Mesothelial cell of epicardium (in vitro differentiated cells): ENCODE measurements at places on chromosomes 4 and X. TPM values are rescaled to one million over a fixed set of nuclear protein-coding genes. Genes with fewer than 3 reads are reported as not detected.

The MAOA gene
- total RNA-seq: 0.51 to 1.1 TPM (median 0.63 TPM) in 3 replicates

The NPY2R gene
- 0.09 TPM in 1 of 3 replicates, not detected in the others for total RNA-seq

The AMBN gene
- total RNA-seq: 0.14 to 0.36 TPM (median 0.22 TPM) in 3 replicates

The CXorf49B gene
- total RNA-seq: not detected in 3 replicates

The PUDP gene
- total RNA-seq: 41.4 to 45.6 TPM (median 44.5 TPM) in 3 replicates

The KIT gene
- 7.4 to 10.6 TPM (median 8.0 TPM) in 3 replicates for total RNA-seq

The SUPT20HL1 gene
- total RNA-seq: not detected in 3 replicates

The NSDHL gene
- 21.0 to 21.4 TPM (median 21.1 TPM) in 3 replicates for total RNA-seq

The DDX3X gene
- 301 to 305 TPM (median 303 TPM) in 3 replicates for total RNA-seq

GRCh38 chr4:72326692-72327632 lies 242.1 kb downstream of the ADAMTS3 start:
- no peaks in the 10 kb centered on the region for H3K36me3 ChIP-seq
- no peak overlapping the region for H3K27ac ChIP-seq
- no peak for DNase-seq
- peaks cover 4% of the 10 kb centered on the region for H3K4me1 ChIP-seq

- H3K4me3 ChIP-seq: no peak overlapping the region
- H3K36me3 ChIP-seq: peaks cover 20% of the 10 kb centered on the region
- no peaks in the 10 kb centered on the region for H3K4me1 ChIP-seq
- no peak overlapping the region for H3K27ac ChIP-seq
These were observed 103.5 kb downstream of the CNOT6L start for GRCh38 chr4:77715414-77716290.

- no peak overlapping the region for H3K4me3 ChIP-seq
- H3K27me3 ChIP-seq: peaks cover 81% of the 10 kb centered on the region
- H3K4me1 ChIP-seq: peaks cover 13% of the 10 kb centered on the region
- no peak overlapping the region for H3K27ac ChIP-seq
- no peak for DNase-seq
These were observed 5.8 kb downstream of the ANOS1 start for GRCh38 chrX:8726031-8726652.

DNA sequence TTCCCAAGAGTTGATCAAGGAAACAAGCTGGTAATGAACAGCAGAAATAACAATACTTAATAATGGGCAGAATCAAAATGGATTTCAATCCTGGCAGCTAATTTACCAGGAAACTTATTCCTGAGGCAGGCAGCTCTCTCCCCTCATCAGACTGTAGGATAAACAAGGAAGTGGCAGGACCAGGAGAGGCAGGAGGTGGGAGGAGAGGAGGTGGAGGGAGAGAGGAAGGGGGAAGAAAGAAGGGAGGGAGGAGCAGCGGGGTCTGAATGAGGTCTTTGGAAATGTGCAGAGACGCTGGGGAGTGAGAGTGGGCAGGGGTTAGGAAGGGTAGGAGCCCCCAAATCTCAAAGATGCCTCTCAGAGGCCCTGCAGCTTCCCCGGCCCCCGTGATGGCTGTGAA lies 231.5 kb downstream of the BCOR start:
- no peaks in the 10 kb centered on the region for H3K36me3 ChIP-seq
- H3K4me1 ChIP-seq: peaks cover 6% of the 10 kb centered on the region
- H3K27ac ChIP-seq: peak overlapping the region; percentile 43
- DNase-seq: no peak
- H3K4me3 ChIP-seq: no peak overlapping the region
- H3K27me3 ChIP-seq: no peaks in the 10 kb centered on the region

GRCh38 chr4:156545003-156545785 lies 426.4 kb downstream of the PDGFC start:
- no peaks in the 10 kb centered on the region for H3K27me3 ChIP-seq
- DNase-seq: no peak
- no peak overlapping the region for H3K27ac ChIP-seq
- no peak overlapping the region for H3K4me3 ChIP-seq
- peaks cover 15% of the 10 kb centered on the region for H3K4me1 ChIP-seq

GRCh38 chr4:42488114-42488513 lies 90.8 kb downstream of the SHISA3 start:
- H3K36me3 ChIP-seq: no peaks in the 10 kb centered on the region
- H3K27ac ChIP-seq: no peak overlapping the region
- peaks cover 18% of the 10 kb centered on the region for H3K4me1 ChIP-seq
- H3K27me3 ChIP-seq: peaks cover 2% of the 10 kb centered on the region

DNA sequence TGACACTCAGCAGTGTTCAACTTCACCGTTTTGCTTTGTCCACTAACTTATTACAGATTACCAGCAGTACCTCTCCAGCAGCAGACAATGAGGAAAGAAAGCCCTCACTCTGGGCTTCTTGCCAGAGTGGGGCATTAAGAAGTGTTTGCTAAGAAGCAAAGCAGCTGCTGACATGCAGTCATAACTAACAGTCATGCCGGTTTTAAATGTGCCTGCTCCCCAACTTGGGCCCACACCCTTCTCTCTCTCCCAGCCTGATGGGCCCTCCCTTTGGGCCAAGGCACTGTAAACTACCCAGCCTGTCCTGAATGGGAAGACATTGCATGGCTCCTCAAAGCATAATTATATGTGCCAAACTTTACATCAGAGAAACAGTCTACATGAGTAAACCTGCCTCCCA lies 54.6 kb upstream of the HHIP start:
- H3K4me1 ChIP-seq: peaks cover 15% of the 10 kb centered on the region
- no peaks in the 10 kb centered on the region for H3K27me3 ChIP-seq
- no peak overlapping the region for H3K4me3 ChIP-seq
- peaks cover 3% of the 10 kb centered on the region for H3K36me3 ChIP-seq
- H3K27ac ChIP-seq: peak overlapping the region; percentile 27

GRCh38 chr4:20354120-20354519 lies 102.4 kb downstream of the SLIT2 start:
- peaks cover 3% of the 10 kb centered on the region for H3K36me3 ChIP-seq
- H3K27ac ChIP-seq: no peak overlapping the region
- H3K4me1 ChIP-seq: peaks cover 19% of the 10 kb centered on the region
- H3K4me3 ChIP-seq: no peak overlapping the region
- no peaks in the 10 kb centered on the region for H3K27me3 ChIP-seq

DNA sequence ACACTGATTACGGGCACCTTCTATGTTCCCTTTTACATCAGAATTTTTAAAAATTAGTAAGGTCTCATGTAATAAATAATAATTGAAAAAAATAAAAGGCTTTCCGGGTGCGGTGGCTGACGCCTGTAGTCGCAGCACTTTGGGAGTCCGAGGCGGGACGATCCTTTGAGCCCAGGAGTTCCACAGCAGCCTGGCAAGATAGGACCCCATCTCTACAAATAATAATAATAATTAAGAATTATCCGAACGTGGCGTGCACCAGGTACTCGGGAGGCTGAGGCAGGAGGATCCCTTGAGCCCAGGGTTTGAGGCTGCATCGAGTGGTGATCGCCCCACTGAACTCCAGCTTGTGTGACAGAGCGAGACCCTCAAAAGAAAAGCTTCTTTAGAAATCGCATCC lies 771 bp upstream of the LAMTOR3 start:
- no peaks in the 10 kb centered on the region for H3K27me3 ChIP-seq
- peak overlapping the region; percentile 94 for H3K27ac ChIP-seq
- H3K4me3 ChIP-seq: peak overlapping the region; percentile 97
- no peaks in the 10 kb centered on the region for H3K36me3 ChIP-seq
- peaks cover 27% of the 10 kb centered on the region for H3K4me1 ChIP-seq

- H3K4me1 ChIP-seq: peaks cover 5% of the 10 kb centered on the region
- H3K4me3 ChIP-seq: no peak overlapping the region
- H3K36me3 ChIP-seq: no peaks in the 10 kb centered on the region
- peaks cover 6% of the 10 kb centered on the region for H3K27me3 ChIP-seq
- DNase-seq: no peak
These were observed 4.3 kb upstream of the SH3BP2 start for GRCh38 chr4:2788532-2789103.

DNA sequence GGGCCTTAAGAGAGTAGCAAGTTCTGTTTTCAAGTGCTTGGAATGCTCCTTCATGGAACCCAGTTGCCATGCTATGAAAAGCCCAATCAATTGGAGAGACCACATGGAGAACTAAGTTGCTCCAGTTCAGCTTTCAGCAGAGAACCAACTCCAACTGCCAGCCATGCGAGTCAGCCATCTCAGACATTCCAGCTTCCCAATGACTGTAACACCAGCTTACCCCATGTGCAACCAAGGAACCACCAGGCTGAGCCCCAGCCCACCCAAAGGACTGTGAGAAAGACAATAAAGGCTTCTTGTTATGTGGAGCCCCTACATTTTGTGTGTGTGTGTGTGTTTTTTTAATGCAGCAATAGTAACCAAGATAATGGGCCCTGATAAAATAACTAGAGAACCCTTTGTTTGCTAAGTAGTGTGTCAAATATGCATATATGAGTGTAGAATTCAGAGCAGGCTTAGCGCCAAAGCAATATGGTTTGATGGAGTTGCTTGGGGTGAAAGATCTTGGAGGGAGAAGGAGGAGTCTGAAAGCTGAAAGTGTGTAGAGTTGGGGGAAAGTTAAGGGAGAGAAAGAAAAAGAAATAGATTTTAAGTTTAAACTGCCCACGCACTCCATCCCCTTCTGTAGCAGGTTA lies 35.0 kb upstream of the CCKAR start:
- no peaks in the 10 kb centered on the region for H3K36me3 ChIP-seq
- peaks cover 16% of the 10 kb centered on the region for H3K4me1 ChIP-seq
- H3K4me3 ChIP-seq: no peak overlapping the region
- no peaks in the 10 kb centered on the region for H3K27me3 ChIP-seq

DNA sequence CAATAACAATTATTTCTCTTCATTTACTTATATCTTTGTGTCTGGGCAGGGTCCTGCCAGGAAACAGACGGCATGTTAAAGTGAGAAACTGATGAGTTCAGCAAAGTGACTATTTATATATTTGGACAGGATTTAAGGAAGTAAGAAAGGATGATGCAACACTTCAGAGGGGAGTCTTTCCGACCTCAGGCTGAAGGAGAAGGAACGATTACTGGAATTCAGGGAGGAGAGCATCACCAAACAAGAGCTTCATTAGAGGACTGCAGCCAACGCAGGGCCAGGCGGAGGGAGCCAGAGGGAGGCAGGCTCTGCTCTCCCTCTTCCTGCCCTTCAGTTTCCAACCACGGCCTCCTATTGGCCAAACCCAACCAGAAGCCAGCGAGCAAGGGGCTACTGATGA lies 1.5 kb upstream of the TLR7 start:
- no peak overlapping the region for H3K27ac ChIP-seq
- H3K36me3 ChIP-seq: peaks cover 2% of the 10 kb centered on the region
- no peaks in the 10 kb centered on the region for H3K27me3 ChIP-seq
- H3K4me3 ChIP-seq: no peak overlapping the region
- H3K4me1 ChIP-seq: no peaks in the 10 kb centered on the region
- no peak for DNase-seq

GRCh38 chr4:38691251-38692008 lies 27.4 kb downstream of the KLF3 start:
- H3K36me3 ChIP-seq: peaks cover 60% of the 10 kb centered on the region
- DNase-seq: no peak
- H3K4me1 ChIP-seq: peaks cover 12% of the 10 kb centered on the region
- H3K27ac ChIP-seq: peak overlapping the region; percentile 9

- peaks cover 10% of the 10 kb centered on the region for H3K36me3 ChIP-seq
- H3K27me3 ChIP-seq: no peaks in the 10 kb centered on the region
- DNase-seq: no peak
- peaks cover 4% of the 10 kb centered on the region for H3K4me1 ChIP-seq
These were observed 48.0 kb downstream of the TMEM164 start for GRCh38 chrX:110050901-110051300.
